ENCODE measurements at places on chromosomes 16 and 17.

GRCh38 chr16:85335584-85336491 lies 223.6 kb upstream of the CIBAR2 start:
- DNase-seq = no peak

DNA sequence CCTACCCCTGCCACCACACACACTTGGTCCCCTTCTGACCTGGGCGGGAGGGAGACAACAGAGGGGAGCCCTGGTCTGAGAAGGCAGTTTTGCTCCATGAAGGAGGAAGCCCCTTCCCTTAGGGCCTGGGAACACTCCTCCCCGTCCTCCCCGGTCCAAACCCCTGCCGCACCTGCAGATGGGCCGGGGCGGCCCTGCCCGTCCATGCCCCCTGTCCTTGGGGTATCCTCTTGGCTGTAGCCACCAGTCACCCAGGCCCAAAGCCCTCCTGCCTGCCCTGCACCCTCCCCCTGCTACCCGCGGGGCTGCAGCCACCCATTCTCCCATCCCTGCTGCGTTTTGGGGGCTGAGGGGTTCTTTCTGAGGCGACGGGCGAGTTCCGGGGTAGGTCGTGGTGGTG lies 33.9 kb downstream of the GSE1 start:
- DNase-seq = no peak

DNA sequence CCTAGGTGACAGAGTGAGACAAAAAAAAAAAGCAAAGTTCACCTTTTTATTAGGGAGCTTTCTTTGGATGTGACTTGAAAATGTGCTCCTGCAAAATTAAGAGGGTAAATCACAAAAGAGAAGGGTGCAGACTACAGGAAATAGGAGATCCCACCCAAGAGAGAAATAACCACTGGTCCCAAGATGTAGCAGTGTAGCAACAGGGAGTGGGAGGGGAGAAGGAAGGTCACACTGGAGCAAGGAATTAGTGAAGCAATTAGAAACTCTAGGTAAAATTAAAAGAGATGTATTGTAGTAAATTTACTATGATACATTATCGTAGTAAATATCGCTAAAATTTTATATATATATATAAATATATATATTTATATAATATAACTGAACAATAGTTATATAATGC lies 12.3 kb upstream of the SPN start:
- DNase-seq = no peak

- DNase-seq = no peak
Measured at GRCh38 chr16:67528870-67529581, 397 bp downstream of the RIPOR1 start.

DNA sequence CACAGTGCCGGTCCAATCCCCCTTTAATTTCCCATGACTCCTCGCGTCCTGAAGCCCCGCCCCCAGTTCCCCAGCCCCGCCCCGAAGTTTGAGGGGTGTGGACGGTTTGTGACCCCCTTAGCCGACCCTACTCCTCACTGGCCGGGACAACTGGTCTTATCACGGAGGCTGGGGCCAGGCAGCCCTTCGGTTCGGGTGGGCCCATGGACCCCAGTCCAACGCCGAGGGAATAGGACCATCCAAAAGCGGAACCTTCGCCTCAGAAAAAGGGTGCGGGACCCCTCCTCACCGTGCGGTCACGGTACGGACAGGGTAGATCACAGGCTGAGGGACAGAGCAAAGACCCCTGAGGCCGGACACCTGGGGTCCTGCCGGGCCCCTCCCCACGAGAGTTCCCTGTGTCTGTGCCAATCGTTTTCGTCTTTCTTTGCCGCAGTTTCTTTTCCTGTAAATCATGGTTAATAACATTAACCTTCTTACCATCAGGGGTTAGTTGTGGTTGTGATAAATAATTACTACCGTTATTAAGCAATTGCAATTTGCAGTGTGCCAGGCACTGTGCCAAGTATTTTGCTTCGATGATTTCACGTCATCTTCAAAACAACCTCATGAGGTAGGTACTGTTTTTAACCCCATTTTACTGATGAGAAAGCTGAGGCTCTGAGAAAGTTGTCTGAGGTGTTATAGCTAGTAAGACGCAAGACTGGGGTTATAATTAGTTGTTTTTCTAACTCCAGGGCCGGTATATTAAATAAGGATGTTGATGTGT lies 543 bp downstream of the TMUB2 start:
- no peak for DNase-seq

DNA sequence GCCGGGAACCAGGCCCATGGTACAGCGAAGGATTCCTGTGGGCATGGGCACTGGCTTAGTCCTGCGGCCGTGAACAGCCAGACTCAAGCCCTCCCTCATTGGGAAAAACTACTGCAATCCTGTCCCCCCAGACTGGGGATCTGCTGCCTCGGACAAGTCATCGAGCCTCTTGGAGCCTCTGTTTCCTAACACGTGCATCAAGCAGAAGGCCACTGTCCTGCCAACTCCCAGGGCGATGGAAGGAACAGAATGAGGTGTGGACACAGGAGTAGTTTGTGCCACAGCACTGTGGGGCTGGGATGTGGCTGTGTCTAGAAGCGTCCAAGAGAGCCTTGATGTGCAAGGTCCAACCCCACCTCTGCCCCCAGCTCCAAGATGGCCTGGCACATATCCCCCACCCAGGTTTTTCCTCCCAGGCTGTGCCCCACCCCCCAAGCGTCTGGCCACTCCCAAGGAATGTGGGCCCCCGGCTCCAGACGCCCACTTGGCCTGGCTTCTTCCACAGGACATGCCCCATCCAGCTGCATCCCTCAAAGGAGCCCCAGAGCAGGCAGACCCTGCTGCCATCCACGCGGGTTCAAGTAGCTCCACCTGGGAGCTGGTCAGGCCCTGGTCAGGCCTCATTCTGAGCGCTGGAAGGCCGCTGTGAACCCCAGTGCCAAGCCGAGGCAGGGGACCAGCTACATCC lies 3.4 kb downstream of the CAMKK1 start:
- no peak for DNase-seq

DNA sequence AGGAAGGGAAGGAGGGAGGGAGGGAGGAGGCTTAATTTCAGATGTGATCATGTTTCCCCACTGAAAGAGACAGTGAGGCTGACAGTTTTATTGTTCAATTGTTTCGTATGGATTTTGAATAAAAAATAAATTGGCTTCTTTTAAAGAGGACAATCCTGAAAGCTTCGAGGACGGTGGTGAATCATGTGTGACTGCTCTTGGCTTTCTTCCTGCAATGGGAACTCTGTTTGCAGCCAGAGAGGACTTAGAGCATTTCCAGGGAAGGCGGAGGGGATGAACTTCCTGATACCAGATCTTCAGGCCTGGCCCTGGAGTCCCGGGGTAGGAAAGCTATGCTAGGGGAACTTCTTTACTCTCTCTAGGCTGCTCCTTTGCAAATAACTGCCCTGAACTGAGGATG lies 72.8 kb upstream of the C16orf82 start:
- no peak for DNase-seq

DNA sequence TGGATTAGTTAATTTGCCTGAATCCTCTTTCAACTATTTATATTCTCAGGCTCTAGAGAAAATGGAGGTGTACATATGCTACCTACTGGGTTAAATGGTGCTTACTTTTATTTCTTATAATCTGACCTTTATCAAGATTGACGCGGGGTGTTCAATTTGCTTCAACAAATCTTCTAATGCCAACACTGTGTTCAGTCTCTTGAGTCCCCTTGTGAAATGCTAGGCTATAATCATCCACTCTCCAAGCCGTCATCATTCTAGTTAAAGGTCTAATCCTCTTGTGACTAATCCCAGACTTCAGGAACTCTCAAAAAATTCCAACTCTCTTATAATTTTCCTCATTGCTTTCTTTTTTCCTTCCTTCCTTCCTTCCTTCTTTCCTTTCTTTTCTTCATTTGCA lies 1396.2 kb downstream of the CDH8 start:
- no peak for DNase-seq

- no peak for DNase-seq
Measured at GRCh38 chr16:58862334-58863021, 128.4 kb upstream of the GOT2 start.

DNA sequence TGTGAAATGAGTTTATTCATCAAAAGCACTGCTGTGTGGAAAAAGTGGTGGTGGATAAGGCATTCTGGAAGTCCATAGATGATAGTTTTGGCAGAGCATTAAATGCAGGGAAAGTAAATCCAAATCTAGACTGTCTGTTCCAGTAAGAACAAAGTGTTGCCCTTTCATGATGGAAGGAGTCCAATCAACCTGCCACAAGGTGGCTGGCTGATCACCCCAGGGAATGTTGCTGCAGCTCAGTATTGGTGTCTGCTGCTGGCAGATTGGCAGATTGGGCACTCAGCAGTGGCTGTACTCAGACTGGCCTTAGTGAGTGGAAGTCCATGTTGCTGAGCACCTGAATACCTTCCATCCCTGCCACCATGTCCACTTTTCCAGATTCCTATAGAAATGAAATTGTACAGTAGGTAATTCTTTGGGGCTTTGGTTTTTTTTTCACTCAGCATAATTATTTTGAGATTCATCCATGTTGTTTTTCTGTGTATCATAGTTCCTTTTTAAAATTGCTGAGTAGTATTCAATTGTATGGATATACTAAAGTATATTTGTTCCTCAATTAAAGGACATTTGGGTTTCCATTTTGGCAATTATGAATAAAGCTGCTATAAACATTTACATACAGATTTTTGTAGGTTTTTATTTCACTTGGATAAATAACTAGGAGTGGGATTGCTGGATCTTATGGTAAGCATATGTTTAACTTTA lies 14.3 kb downstream of the DYNLL2 start:
- DNase-seq = no peak

GRCh38 chr16:4293181-4293716 lies 20.4 kb upstream of the TFAP4 start:
- DNase-seq = no peak

DNA sequence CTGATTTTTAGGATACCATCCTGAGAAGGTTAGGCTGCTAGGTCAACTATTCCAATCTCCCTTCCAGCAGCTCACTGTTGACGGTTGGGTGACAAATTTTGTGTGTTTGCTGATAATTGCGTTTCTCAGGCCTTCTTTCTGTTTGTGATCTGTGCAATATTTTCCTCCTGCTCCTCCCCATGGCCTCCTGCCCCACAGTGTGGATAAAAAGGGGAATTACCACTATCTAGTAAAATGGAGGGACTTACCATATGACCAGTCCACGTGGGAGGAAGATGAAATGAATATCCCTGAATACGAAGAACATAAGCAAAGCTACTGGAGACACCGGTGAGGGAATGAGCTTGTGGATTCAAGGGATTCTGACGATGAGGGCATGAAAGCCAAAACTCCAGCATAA lies 9.2 kb downstream of the CHD3 start:
- no peak for DNase-seq

DNA sequence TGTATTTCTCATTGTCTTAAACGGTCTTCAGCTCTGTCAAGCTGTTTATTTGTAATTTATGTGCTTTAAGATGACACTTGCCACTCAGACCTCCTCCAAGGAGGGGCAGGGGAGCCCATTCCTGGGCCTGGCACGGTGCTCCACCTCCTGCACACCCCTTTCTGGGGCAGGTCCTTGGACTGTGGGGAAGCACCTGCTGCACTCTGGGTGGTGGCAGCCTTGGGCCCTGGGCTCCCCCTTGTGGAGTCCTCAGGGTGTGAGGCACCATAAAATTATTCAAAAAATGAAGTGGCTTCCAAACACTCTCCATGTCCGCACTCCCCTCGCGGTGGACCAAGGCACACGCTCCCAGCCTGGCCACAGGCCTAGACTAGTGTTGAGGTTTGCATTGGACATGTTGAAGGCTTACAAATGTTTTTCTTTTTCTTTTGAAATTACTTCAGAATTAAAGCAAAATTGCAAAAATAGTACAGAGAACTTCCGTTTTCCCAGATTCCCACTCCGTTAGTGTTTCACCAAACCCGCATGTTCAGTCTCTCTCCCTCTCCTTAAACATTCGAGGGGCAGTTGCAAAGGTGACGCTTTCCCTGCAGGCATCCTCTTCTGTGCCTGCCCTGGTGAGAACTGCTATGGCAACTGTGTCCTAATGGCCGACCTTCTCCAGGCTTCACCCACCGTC lies 32.4 kb downstream of the FOXK2 start:
- peak; percentile 77 for DNase-seq

- no peak for DNase-seq
Measured at GRCh38 chr16:27234171-27234570, 30.8 kb downstream of the KDM8 start.

- DNase-seq = no peak
Measured at GRCh38 chr17:49962599-49963308, 6.2 kb upstream of the DLX4 start.

- DNase-seq = no peak
Measured at GRCh38 chr17:13940858-13941665, 128.2 kb upstream of the COX10 start.

DNA sequence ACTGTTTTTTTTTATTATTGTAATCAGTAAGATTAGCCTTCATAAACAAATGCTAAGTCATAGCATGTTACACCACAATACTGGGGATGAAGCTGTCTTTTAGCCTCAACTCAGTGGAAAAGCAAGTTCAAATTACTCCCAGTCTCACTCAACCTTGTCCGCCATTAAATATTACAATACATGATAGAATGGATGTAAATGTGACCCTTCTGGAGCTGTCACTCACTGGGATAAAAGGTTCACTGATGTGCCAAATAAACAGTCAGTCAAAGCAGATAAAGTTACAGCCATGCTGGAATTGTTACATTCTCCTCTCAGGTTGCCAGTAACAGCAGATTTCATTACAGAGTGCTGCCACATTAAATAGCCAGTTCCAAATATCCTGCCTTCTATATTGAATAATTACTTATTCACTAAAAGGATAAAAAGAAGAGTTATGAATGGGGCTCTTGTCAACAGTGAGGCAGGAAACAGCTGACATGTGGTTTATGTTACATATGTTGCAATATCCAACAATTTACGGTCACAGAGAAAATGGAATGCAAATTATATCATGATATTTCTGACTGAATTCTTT lies 53.4 kb downstream of the BRIP1 start:
- DNase-seq = no peak

GRCh38 chr17:78822552-78822951 lies 18.1 kb downstream of the USP36 start:
- no peak for DNase-seq
